HFF-Myc (cell line): ENCODE measurements at places on chromosomes 6 and 20.
A peak's percentile ranks its signal among the peaks of the same experiment; 100 is the strongest.

DNA sequence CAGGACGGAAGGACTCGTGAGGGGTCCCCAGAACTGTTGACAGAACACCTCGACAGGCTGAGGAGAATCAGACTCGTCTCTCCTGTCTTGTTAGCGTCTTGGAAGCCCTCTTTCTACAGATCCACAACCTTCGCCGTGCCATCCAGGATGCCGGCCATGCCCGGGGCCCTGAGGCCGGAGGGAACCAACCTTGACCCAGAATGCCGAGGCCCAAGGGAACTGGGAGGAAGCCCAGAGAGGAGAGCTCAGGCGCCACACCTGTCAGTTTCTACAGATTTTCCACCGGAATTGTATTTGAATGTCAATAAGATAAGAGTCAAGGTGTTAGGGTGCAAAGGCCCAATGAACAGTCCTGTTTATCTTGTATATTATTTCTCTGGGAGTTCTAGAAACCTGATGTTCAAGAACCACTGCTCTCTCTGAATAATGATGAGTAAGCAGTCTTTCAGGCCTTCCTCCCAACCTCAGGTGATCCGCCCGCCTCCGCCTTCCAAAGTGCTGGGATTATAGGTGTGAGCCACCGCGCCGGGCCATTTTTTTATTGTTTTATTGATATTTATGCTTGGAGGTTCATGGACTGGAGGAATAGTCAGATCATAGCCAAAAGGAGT lies 799 bp upstream of the ME1 start:
- no peak for DNase-seq

DNA sequence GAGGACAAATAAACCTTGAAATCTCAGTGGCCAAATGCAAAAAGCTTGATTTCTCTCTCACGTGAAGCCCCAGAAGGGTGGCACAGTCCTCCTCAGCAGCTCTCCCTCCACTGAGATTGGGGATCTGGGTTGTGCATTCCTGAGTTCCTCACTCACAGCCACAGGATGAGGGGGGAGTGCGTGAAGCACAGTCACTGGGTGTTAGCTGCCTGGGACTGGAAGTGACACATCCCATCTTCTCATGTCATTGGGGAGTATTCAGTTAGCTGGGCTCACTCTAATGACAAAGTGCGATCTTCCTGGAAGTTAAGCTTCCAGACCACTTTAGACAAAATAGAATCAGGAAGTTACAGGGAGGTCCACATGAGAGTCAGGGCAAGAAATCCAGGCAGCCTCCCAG lies 192.2 kb upstream of the LRFN2 start:
- DNase-seq: peak; percentile 7

- DNase-seq: no peak
Measured at GRCh38 chr20:9137001-9137400, 68.1 kb downstream of the PLCB4 start.

DNA sequence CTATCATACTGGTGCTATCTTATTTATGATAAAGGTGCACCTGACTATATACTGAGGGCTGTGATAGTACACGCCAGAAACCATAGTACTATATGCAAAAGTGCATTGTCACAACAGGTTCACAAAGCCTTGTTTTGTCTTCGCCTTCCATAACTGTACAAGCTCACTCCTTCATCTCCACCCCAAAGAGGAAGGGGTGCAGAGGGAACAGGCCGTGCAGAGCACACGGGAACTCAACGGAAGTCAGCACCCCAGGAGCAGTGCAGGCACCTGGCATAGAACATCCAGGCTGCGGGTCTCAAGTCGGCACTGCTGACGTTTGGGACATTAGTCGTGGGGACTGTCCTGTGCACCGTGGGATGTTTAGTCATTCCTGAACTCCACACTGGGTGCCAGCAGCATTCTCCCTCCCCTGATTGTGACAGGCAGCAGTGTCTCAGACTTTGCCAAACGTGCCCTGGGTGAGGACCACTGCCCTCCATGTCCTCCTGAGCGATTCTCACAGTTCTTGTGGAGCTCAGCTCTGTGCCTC lies 99.7 kb downstream of the PXDC1 start:
- DNase-seq: no peak

GRCh38 chr6:36777801-36778200 lies 61.4 kb downstream of the CPNE5 start:
- DNase-seq: no peak

GRCh38 chr20:43542674-43543073 lies 16.2 kb upstream of the SGK2 start:
- no peak for DNase-seq

- no peak for DNase-seq
Measured at GRCh38 chr6:152353440-152353839, 283.7 kb downstream of the SYNE1 start.

GRCh38 chr6:44067173-44068139 lies 59.8 kb downstream of the MRPL14 start:
- no peak for DNase-seq

- no peak for DNase-seq
Measured at GRCh38 chr6:161117942-161118341, 126.4 kb downstream of the MAP3K4 start.

DNA sequence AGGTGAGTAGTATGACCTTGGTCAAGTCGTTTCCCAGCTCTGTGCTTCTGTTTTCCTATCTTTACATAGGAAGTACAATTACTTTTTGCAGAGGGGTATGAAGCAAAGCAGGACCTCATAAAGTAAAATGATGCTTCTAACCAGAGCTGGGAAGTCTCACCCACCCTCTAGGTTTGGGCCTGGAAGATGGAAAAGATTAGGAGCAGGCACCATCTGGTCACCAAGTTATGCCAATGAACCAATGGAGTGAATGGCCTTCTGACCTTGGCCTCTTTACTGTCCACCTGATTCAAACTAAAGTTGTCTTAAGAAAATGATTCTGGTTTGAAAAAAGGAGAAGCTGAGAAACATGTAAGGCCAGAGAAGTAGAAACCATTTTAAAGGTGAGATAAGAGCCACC lies 68.9 kb upstream of the CTNNBL1 start:
- no peak for DNase-seq
